Naive thymus-derived CD8-positive, alpha-beta T cell (primary cell): ENCODE measurements at places on chromosomes 11 and 22.

- no peak overlapping the region for H3K27ac ChIP-seq
- no peak overlapping the region for H3K4me3 ChIP-seq
- peaks cover 44% of the 10 kb centered on the region for H3K27me3 ChIP-seq
- no peaks in the 10 kb centered on the region for H3K4me1 ChIP-seq
- DNase-seq: no peak
Measured at GRCh38 chr11:124535552-124536232, 7.8 kb downstream of the OR8B12 start.

GRCh38 chr11:58926251-58926650 lies 13.0 kb upstream of the GLYATL1 start:
- no peaks in the 10 kb centered on the region for H3K36me3 ChIP-seq
- no peak overlapping the region for H3K4me3 ChIP-seq
- peaks cover 12% of the 10 kb centered on the region for H3K27me3 ChIP-seq
- H3K27ac ChIP-seq: no peak overlapping the region
- DNase-seq: no peak
- peaks cover 28% of the 10 kb centered on the region for H3K4me1 ChIP-seq

GRCh38 chr11:1271002-1271401 lies 38.4 kb downstream of the TOLLIP start:
- H3K4me3 ChIP-seq: no peak overlapping the region
- no peak overlapping the region for H3K27ac ChIP-seq
- H3K36me3 ChIP-seq: peaks cover 8% of the 10 kb centered on the region
- no peak for DNase-seq
- no peaks in the 10 kb centered on the region for H3K27me3 ChIP-seq

GRCh38 chr11:126076641-126077040 lies 14.0 kb upstream of the CDON start:
- H3K27ac ChIP-seq: no peak overlapping the region
- no peaks in the 10 kb centered on the region for H3K36me3 ChIP-seq
- H3K4me3 ChIP-seq: no peak overlapping the region

DNA sequence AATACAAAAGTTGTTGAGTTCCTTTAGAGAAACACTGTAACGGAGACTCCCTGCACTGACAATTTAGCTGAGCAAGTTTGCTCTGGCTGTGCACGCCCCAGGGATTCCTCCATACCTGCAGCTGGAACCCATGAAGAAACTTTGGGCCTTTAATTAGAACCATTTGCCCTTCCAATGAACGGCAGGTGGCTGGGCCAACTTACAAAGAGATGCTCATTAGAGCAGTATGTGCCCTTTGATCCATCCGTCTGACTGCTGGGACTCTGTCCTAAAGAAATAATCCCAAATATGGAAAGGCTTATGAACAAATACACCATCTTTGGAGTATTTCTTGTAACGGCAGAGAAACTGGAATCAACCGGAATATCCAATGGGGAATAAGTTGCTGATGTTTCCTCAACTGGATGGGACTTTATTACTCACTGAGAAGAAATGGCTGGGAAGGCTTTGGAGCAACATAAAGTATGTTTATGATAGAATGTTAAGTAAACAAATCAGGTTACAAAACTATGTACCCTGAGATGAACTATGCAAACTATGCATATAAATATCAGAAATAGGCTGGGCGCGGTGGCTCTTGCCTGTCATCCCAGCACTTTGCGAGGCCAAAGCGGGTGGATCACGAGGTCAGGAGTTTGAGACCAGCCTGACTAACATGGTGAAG lies 24.4 kb upstream of the FBLN1 start:
- H3K4me3 ChIP-seq: no peak overlapping the region
- no peaks in the 10 kb centered on the region for H3K4me1 ChIP-seq
- no peak for DNase-seq
- H3K36me3 ChIP-seq: no peaks in the 10 kb centered on the region
- H3K27me3 ChIP-seq: peaks cover 17% of the 10 kb centered on the region
- H3K27ac ChIP-seq: no peak overlapping the region
